ENCODE measurements at places on chromosomes 16 and 17. TPM values are rescaled to one million over a fixed set of nuclear protein-coding genes. Genes with fewer than 3 reads are reported as not detected.

DNA sequence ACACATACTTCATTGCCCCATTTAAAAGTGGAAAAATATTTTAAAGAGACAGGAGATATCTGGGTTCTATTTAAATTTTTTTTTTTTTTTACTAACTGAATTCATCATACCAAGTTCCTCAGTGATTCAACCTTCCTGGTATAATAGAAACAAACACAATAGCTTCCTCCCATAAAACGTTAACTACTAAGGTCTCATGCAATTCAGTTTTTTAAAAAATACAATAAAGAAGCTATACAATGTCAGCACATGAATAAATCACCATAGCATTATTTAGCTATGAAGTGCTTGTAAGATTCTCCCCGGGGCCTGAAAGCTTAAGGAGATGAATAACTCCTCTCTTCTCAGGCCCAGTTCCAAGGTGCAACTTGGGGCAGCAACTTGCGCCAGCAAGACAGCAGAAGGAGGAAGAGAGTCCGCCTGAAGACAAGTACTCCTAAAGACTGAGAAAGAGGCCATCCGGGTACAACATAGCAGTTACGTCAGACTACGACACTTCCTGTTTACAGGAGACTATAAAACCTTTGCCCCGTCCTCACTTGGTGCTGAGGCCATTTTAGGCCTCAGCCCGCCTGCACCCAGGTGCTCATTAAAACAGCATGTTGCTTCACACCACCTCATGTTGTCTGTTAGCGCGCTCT is 81.5 kb downstream of the MYO1D start:
- no peak for DNase-seq

DNA sequence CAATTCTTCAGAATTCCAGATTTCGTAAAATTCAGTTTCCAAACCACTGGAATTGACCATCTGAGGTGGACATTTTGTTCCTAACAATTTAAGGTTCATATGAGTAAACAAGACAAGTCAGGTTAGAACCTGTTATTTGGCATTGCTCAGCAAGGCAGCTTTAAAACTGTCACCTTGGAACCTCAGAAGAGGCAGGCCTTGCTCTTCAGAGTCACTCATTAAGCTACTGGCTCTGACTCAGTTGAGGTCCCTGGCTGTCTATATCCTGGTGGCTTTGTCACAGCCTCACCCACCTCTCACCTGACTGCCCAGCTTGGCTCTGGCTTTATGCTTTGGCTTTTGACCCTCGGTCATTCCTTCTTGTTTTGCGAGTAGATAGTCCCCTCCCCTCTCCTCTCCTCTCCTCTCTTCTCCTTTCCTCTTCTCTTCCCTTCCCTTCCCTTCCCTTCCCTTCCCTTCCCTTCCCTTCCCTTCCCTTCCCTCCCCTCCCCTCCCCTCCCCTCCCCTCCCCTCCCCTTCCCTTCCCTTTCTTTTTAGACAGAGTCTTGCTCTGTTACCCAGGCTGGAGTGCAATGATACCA is 238.4 kb downstream of the SHISA9 start:
- no peak for DNase-seq

DNA sequence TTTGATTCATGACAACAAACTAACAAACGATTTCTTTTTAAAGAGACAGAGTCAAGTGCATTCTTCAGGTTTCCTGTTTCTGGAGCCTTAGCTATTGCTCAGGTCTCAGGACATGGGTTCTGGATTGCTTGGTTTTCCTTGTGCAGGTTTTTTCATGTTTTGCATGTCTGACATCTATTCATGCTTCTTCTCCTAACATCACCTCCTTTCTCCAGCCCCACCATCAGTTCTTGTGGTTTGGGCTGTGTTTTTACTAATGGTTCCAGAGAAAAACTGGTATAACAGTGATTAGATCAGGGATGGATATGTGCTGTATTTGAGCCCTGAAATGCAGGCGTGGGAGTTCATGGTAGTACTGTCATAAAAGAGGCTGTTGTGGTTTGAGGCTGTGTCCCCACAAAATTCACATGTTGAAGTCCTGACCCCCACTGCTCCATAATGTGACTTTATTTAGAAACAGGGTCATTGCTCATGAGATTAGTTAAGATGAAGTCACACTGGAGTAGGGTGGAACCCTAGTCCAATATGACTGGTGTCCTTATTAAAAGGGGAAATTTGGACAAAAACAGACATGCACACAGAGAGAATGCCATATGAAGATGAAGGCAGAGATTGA is 67.9 kb downstream of the IRX6 start:
- DNase-seq = no peak

DNA sequence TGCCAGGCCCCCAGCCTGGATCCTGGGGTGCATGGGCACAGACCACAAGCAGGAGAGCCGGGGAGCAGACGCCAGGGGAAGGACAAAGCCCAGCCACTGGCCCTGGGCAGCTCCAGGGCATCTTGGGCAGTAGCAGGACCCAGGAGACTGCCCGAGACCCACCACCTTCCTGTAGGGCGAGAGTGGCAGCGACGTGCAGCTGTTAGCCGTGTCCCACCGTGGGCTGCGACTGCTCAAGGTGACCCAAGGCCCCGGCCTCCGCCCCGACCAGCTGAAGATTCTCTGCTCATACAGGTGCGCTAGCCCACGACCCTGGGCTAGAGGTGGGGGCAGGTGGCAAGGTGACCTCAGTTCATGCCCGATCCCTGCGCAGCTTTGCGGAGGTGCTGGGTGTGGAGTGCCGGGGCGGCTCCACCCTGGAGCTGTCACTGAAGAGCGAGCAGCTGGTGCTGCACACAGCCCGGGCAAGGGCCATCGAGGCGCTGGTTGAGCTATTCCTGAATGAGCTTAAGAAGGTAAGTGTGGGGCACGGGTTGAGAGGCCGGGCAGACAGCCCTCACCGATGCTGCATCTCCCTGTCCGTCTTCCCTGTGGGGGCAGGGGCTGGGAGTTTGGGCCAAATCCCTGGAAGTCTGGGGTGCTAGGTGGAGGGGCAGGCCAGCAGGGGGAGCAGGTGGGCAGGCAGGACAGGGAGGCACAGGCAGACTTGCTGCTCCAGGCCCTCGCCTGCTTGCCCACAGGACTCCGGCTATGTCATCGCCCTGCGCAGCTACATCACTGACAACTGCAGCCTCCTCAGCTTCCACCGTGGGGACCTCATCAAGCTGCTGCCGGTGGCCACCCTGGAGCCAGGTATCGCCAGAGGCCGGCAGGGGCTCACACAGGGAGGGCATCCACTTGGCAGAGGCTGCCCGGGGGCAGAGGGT is 13.5 kb upstream of the SMIM5 start:
- DNase-seq = peak; percentile 52

GRCh38 chr16:57283214-57283958 is 1.1 kb downstream of the PLLP start:
- no peak for DNase-seq

- DNase-seq = no peak
Measured at GRCh38 chr17:8503368-8503767, 67.7 kb downstream of the NDEL1 start.

GRCh38 chr16:21523411-21524067 is 75.8 kb upstream of the METTL9 start:
- no peak for DNase-seq

- DNase-seq = no peak
Measured at GRCh38 chr16:19859166-19859565, 25.5 kb downstream of the GPRC5B start.

- no peak for DNase-seq
Measured at GRCh38 chr16:87973717-87974116, 22.5 kb downstream of the BANP start.

DNA sequence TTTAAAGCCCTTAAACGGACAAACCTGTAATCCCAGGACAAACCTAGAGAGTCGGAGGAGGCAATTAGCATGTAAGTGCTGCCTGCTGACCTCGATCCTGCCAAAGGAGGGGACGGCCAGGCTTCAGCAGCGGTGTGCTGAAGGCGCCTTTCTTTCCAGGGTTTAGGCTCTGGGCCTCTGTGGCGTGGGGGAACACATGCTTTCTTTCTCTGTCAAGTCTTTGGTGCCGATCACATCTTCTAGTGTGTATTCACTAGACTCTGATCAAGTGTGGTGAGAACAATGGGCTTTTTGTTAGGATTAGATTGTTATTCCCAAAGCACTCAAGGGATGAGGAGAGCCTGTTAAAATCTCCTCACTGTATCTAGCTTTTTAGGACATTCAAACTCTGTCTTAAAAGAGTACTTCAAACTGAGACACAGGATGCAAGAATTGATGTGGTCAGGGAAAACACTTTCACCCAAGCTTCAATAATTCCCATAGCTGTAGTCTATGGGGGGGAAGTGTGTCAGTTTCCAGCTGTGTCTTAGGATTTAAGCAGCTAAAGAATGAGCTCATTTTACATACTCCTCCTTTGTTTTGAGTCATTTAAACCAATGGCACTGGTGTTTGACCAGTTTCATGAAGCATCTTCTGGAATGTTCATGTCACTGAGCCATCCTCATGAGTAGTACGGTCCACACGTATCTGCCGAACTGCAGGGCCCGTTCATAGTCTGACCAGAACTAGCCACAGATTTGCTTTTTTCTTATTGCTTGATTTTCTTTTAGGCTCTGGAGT is 51.2 kb downstream of the RPA1 start:
- no peak for DNase-seq

DNA sequence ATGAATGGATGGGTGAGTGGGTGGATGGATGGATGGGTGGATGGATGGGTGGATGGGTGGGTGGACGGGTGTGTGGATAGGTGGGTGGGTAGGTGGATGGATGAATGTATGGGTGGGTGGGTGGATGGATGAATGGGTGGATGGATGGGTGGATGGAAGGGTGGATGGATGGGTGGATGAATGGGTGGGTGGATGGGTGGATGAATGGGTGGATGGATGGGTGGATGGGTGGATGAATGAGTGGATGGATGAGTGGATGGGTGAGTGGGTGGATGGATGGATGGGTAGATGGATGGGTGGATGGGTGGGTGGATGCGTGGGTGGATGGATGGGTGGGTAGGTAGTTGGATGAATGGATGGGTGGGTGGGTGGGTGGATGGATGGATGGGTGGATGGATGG is 13.2 kb upstream of the ATP2C2 start:
- no peak for DNase-seq

DNA sequence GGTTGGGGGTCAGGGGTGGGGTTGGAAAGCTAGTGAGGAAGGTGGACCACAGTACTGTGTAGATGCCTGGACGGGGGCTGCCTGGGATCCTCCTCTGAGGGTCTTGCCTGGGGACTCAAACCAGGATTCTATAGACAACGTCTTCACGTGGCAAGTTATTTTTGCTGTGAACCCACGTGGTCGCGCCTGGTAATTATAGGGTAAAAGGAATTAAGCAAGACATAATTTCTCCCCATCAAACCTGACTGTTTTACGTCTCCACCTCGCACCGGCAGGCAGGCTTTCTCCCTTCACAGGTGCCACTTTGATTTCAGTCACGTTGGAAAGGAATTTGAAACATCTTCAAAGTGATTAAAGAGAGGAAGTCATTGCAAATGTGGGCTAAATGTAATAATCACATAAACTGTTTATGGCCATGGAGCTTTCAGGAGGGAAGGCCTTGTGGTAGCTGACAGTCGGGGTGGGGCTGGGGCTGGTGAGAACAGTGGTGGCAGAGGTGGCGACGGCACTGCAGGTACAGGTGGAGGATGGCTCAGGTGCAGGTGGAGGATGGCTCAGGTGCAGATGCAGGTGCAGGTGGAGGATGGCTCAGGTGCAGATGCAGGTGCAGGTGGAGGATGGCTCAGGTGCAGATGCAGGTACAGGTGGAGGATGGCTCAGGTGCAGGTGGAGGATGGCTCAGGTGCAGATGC is 197.1 kb upstream of the NLRP1 start:
- no peak for DNase-seq

- DNase-seq = no peak
Measured at GRCh38 chr16:56916571-56917403, 15.2 kb upstream of the HERPUD1 start.

- DNase-seq = no peak
Measured at GRCh38 chr16:81481207-81481821, 36.7 kb downstream of the CMIP start.

- no peak for DNase-seq
Measured at GRCh38 chr17:50162466-50163254, 3.1 kb upstream of the SGCA start.

DNA sequence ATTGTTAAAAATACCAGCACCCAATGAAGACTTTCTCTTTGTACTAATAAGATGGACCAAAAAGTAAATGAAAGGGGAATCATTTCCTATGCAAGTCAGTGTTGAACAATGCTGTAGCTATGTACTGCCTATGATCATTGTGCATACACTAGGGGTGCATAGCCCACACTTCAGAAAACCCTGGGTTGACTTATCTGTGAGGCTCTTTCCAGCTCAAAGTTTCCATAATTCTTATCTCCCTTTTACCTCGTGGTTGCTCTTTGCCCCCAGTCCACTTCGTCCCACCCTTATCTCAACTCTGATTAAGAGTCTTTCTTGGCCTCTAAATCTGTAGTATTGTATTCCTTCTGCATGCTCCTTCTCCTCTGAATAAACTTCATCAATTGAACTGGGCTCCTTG is 336.8 kb downstream of the SHISA9 start:
- no peak for DNase-seq

DNA sequence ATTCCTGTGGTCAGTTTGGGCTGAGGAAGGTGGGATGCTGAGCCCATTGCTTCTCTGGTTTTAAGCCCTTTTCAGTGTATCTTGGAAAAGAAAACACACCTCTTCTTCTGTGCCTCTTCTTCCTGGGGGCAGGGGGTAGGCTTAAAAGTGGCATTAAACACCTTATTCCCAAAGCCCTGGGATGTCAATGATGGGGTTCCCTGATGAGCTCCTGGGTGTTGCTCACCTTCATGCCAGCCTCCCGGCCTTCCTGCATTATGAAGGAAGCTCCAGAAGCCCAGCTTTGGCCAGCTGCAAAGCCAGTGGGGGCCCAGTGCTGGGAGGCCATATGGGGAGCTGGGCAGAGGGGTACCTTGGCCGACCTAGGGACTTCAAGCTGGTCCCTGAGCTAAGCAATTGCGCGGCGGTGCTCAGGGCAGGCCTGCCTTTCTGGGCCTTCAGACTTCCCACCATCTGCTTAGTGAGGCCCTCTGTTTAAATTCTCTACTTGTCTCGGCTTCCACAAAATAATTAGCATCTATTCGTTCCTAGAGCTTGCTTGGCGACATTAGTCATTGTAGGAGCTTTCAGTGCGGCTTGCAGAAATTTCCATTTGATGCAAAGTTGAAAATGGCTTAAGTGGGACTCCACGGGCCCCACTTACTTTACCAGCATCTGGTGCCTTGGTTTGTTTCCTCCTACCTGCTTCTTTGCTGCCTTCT is 121.7 kb upstream of the NLRP1 start:
- DNase-seq = no peak

DNA sequence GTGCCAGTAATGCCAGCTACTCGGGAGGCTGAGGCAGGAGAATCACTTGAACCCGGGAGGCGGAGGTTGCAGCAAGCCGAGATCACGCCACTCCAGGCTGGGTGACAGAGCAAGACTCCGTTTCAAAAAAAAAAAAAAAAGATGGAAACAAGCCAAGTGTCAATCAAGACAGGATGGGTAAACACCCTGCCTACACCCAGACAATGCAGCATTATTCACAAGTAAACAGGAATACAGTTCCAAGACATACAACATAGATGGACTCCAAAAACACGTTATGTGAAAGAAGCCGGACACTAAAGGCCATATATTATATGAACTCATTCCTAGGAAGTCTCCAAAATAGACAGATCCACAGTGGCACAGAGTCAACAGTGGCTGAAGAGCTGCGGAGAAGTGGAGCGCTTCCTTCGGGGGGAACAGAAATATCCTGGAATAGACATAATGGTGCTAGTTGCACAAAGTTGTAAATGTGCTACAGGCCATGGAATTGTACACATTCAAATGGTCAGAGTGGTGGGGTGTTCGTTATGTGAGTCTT is 33.9 kb downstream of the ANKRD11 start:
- peak; percentile 7 for DNase-seq

RAD51C gene
- 71.1 TPM for total RNA-seq

SIAH1 gene
- 16.2 TPM for total RNA-seq

TSNAXIP1 gene
- total RNA-seq = 0.86 TPM

MKS1 gene
- total RNA-seq = 23.9 TPM

CPHXL gene
- total RNA-seq = not detected

RNF135 gene
- total RNA-seq = 10.7 TPM
